ENCODE measurements at places on chromosomes 2 and 18.

- no peak for DNase-seq
Measured at GRCh38 chr2:159131914-159132281, 154.6 kb downstream of the WDSUB1 start.

DNA sequence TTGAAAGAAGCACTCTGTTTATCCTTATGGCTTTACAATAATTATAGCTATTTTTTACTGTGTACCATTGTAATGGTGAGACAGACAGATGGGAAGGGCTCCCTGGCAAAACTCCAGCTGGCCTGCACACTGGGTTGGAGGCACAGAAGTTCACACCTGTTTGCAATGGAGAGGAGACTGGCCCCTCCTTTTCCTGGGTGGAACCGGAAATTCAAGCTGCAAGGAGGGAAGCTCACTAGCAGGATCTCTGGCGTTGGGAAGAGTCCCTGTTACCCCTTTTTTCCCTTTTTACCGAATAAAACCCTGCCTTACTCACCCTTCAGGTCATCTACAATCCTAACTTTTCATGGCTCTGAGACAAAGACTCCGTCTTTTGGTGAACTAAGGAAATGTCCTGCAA, 100.3 kb upstream of the TFPI start:
- no peak for DNase-seq

- DNase-seq: no peak
Measured at GRCh38 chr2:132374961-132375360, 41.6 kb upstream of the GPR39 start.

GRCh38 chr2:54638103-54638502, 85.4 kb upstream of the EML6 start:
- no peak for DNase-seq

DNA sequence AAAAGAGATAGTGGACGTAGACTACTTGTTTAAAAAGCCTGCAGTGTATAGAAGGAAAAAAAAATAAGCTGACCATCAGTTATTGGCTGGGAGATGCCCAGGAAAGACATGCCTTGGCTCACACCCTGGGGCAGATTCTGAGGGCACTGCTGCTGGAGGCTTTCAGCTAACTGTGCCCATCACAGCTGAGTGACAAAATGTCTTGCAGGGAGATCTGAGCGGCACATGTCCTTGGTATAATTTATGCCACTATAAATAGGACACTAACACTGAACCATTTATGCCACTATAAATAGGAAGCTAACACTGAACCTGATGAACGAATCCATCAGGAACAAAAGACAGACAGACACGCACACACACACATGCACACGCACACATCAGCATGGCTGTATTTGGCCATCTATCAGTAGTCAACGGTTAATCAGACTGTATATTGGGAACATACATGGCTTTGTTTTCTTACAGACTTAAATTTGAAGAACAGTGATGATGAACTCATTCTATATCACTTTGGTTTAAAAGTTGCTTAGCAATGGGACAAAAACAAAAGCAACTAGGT, 68.2 kb upstream of the NOSTRIN start:
- no peak for DNase-seq

GRCh38 chr2:15302154-15302553, 259.0 kb downstream of the NBAS start:
- DNase-seq: no peak

DNA sequence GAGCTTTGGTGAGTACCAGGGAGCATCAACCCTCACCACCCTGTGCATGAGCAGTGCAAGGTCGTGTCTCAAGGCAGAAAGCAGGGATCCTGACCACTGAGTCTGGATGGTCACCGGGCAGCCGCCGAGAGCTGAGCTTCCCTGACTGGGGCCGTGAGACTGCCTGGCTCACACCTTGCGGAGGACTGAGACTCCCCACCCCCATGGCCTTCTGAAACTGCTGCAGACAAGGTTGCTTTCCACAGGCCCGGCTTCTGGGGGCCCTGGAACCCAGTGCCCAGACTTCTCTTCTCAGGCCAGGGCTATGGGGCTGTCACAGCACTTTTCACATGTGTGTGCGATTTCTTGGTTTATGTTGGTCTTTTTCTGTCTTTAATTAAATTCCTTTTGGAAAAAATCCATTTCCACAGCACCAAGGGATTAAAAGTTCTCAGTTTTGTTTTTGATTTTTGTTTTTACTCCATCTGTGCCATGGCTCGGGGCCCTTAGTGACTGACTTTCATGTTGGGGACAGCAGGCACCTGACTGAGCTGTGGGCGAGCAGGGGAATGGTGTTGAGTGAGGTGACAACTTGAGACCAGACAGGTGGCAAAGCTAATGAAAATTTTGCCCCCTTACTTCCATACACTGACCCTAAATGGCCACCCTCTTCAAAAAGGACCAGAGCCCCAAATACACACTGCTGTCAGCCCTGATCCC, 297.9 kb downstream of the CYP26B1 start:
- no peak for DNase-seq

DNA sequence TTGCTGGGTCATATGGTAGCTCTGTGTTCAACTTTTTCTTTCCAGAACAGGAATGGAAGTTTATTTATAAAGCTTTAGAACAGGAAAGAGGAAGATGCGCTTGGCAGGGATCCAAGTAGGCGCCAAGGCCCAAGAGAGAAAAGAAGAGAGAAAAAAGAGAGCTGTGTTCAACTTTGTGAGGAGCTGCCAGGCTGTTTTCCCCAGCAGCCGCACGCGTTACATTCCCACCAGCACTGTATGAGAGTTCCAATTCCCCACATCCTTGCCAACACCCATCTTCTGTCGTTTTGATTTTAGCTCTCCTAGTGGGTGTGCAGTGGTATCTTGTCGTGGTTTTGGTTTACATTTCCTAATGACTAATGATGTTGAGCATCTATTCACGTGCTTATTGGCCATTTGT, 51.4 kb downstream of the KCNF1 start:
- DNase-seq: no peak

GRCh38 chr2:190069936-190070696, 7.6 kb upstream of the MSTN start:
- DNase-seq: no peak

DNA sequence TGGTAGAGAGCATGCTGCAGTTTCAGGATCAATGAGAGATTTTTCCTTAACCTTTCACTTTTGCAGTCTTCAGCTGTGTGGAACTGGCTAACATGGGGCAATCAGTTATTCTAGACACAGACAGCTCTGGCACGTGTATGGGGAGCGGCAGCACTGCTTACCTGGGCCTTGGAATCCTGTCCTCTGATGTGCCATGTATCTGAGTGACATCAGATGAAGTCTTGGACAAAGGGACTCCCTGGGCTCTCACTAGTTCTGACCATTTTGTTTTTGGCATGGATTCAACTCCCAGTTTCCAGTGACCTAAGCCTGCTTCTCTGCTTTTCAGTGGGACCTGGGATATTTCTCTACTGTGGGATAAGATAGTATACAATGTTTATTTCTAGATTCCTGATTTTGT, 54.3 kb downstream of the RNF144A start:
- no peak for DNase-seq

DNA sequence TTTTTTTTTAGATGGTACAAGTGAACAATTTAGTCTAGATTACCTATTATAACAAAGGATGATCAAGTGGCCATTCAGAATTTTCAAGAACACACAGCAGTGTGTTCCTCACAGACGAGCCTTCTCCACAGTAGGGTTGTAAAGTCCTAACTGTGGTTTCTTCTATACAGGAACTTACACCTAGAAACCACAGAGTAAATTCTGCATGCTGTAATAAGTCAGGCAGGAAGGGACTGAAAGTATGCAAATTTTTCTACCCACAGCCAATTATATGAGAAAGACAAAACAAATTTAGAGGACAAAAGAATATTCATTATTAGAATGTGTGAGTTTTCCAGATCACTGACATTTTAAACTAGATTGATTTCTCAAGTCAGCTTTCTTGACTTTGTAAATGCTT, 99.5 kb downstream of the RBMS1 start:
- no peak for DNase-seq

DNA sequence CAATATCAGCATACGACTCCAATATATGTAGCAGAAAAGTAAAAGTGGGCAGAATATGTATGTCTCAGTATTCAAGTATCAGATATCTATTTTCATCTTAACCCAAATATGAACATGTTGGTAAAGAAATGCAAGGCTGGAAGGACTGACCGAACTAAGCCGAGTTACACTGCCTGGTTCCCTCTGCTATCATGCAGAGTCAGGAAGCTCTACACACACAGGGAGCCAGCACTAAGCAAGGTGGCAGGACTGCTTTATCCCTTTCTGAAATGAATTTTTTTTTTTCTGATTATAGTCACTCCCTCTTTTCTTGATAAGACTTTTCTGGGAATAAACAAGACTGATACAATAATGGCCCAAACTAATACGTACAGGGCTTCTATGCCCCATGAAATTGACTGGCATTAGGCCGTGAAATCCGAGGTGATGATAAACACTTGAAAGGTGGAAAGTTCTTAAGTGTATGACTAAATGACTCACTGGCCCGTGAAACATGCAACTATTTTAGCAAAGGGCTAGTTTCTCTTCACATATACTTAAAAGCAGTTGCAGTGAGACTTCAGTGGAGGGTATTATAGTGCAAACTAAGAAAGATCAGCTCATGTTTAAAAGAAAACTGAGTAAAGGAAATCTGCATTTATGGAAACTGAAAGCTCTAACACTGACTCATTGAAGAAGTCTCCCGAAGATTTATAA, 14.9 kb downstream of the DPP4 start:
- DNase-seq: no peak

DNA sequence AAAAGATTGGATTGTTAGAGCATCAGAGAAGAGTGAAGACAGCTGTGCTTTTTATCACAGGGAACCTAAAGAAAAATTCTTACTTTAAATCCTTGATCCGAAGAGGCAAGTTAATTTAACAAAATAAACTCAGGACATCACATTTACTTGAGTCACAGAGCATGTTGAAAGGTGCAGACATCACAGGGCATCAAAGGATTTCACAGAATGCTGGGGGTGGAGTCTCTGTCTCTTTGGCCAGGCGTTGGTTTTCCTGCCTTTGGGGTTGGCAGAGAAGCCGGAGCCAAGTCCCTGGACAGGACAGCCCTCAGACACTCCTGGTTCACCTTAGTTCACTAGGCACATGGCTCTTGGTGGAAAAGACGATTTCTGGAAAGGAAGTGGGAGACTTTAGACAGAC, 56.3 kb downstream of the SH3RF3 start:
- DNase-seq: no peak

Measured in amygdala (tissue), 56 donors.